ENCODE measurements at places on chromosomes 16 and 17.

DNA sequence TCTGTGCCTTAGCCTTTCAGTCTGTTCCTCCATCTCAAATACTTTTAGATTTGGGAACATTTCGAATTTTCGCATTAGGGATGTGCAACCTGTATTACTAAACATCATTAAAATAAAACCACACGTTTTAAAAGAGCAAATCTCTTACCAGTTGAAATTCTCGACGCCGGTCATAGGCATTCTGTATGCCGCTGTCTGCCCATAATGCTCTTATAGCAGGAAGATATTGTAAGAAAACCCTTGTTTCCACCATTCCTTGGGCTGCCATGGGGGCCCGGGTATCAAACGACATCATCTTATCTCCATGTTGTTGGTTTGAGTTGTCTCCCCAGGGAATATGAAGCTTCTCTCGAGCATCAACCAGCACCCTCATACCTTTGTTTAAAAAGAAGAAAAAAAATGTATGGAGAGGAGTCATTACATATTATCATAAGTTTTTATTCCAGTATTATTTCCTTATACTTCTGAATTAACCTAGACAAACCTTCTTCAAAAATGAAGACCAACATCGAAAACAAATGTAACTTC, 3.1 kb downstream of the GNA13 start:
- no peak for DNase-seq

DNA sequence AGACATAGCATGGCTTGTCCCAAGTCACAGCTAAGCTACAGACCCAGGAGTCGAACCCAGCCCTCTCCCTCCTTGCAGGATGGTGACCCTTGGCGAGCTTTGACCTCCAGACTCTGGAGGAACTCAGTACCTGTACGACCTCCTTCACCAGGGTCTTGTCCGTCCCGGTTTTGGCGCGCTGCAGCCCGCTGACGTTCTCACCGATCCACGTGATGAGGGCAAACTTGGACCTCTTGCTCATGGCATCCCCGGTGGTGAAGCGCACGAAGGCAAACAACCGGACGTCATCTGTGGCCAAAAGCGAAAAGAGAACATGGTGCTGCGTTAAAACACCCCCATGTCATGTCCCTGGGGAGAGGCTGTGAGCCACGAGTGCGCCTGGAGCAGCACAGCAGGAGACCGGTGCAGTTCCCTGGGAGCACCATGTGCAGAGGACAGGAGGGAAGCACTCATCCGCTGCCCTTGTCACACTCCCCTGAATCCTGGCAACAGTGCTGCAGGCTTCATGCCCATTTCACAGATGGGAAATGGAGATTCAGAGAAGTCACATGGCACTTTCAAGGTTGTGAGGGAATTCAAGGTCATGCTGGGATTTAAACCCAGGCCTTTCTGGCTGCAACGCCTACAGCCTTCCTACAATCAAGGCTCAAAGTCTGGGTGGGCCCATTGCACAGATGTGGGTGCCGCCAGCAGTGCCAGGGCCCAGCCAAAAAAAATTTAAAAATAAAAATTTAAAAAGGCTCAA, 27.7 kb downstream of the COTL1 start:
- no peak for DNase-seq

DNA sequence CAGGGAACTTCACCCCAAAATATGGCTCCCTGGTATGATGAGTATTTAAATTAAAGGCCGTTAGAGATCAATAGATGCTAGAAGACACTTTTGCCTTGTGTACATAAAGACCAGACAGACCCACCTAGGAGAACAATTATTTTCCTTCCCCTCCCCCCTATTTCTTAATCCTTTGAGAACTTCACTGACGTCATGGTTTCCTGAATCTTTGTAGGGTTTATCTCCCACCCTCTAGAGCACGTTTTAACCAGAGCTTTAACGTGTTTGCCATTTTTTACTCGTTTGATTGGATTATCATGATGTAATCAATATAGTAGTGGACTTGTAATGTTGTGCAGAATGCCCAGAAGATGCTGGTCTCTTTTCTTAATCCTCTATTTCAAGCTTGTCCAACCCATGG, 22.9 kb upstream of the XYLT2 start:
- DNase-seq: no peak

GRCh38 chr17:67562005-67562404, 155.7 kb upstream of the NOL11 start:
- DNase-seq: no peak

DNA sequence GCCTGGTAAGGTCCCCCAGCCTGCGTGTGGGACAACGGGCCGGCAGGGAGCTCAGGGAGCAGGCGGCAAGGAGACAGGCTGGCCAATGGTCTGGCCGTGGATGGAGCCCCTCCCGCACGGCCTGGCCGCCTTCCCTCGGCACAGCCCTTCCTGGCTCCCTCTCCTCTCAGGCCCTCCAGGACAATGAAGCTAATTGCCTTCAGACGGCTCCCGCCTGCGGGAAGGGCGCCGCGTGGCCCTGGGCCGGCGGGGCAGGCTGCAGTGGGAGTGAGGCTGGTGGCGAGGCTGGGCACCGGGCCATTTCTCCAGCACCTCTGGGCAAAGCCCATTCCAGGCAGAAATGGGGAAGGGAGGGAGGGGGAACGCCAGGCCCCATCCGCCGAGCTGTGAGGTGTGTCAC, 50.9 kb downstream of the ENGASE start:
- no peak for DNase-seq

DNA sequence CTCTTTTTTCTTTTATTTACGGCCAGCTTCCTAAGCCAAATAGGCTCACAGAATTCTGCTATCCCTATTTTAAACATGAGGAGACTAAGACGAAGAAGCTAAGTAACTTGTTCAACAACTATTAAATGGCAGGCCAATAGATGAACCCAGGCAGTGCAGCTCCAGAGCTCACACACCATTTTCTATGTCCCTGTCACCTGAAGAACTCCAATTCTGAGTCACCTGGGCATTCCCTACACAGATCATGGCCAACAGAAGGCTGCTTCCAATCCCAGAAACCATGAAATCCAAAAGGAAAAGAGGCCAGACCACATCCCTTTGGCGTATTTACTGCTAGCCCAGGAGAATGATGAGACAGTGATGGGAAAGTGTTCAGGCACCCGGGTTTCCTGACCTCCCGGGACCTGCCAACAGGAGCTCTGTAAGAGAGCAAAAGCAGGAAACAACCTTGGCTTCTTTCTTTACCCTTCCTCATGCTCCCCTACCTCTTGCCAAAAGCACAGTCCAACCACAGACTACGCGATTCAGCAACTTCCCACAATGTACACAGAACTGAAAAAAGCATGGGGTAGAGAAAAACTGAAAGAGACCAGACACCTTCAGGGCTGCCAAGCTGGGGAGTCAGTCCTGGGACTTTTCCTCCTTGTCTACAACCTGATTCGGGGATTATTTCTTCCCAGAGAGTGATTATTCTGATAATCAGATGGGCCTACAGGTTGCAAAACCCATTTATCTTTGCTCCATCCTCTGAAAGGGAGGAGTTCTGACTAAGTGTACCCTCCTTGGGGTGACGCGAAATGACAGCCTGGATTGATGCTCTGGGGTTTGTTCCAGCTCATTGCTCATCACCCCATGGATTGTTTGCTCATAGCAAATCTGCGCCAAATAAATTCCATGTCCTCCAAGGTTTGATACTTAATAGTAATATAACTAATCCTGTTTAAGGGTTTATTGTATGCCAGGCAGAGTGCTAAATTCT, 47.8 kb upstream of the HAS3 start:
- DNase-seq: no peak

DNA sequence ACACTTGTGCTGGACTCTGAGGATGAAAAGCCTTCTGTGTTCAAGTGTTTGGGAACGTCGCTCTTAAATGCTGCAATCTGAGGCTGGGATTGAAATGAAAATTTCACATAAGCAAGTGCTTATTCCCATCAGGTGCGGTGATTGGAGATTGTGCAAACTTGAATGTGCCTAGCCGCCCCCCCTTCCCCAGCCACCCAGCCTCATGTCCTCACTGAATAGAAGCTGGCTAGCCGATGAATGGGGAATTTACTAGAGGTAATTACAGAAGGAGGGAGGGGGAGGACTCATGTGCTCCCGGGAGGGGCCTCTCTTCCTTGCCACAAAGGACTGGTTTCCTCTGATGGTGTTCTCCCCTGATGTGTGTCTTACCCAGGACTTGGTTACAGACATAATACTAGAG, 544.8 kb upstream of the EEF2KMT start:
- DNase-seq: no peak

- no peak for DNase-seq
Measured at GRCh38 chr17:2016494-2016893, 8.6 kb downstream of the RTN4RL1 start.

All from activated T-cell treated with anti-CD3 and anti-CD28 coated beads for 24 hours (primary cell).